ENCODE measurements at places on chromosomes 3 and 15.

DNA sequence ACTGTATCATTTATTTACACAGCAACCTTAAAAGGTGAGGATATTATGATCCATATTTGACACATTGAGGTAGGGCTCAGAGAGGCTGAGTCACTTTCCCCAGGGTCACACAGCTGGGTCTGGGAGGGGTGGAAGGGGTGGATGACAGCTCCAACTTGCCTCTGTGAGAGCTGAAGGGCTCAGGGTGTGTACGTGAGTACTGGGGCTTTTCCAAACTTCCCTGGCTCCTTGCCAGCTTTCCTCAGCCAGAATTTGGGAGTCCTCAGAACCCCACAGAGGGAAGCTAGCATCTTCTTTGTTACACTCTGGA lies 58.3 kb upstream of the SLC6A11 start:
- DNase-seq: no peak

GRCh38 chr3:95002438-95003046 lies 939.7 kb downstream of the NSUN3 start:
- no peak for DNase-seq

GRCh38 chr3:49638445-49638844 lies 35.7 kb upstream of the APEH start:
- no peak for DNase-seq

- no peak for DNase-seq
Measured at GRCh38 chr15:99098991-99099390, 5.9 kb upstream of the SYNM start.

DNA sequence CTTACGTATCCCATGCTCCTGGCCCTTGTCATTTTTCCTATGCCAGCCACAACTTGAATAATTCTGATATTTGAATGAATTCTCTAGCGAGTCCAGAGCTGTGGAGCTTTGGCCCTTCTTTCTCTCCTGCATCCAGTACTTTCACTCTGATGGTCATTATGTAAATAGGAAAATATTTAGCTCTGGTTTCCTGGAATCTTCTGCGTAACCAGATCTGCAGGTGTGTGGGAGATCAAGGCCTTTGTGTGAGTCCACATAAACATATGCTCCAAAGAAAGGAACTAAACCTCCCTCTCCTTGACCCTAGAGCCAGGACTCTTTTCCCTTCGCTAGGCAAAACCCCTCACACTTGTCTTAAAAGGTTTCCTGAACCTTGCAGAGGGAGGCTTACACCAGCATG lies 132.5 kb upstream of the THBS1 start:
- DNase-seq: no peak

- DNase-seq: no peak
Measured at GRCh38 chr3:123907720-123908119, 23.6 kb upstream of the MYLK start.

GRCh38 chr3:186883686-186884058 lies 41.2 kb downstream of the ADIPOQ start:
- no peak for DNase-seq

GRCh38 chr3:58013973-58014649 lies 5.9 kb downstream of the FLNB start:
- peak; percentile 53 for DNase-seq

DNA sequence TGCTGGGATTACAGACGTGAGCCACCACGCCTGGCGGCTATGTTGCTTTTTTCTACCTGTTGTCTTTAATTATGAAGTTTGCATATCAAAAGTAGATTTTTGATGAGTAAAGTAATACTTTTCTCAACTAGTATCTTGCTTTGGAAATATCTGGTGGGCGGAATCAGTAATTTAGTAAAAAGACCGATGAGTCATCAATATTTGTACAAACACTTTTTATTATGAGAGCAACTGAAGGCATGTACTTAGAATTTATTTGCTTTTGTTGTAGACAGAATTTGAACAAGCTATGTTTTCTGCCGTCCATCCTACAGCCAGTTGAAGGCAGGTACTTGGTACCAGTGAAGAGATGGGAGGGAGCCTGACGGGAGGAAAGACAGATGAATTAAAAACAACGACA lies 164.7 kb downstream of the ADAMTSL3 start:
- DNase-seq: no peak

DNA sequence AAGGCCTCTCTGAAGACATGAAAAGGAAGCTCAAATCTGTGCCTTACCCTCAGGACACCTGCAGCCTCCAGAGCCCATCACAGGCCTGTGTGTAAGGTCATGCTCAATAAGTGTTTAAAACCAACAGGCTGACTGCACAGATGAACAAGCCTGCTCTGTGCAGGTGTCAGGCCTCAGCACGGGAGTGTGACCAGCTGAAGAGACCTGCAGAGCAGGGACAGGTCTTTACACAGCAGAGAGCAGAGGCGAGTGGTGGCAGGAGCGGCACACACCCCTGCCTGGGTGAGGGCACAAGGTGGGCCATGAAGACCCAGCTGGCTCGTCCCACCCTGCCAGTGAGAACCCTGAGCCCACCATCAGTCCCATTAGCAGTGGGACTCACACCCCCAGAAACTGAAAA lies 56.9 kb downstream of the ROPN1B start:
- no peak for DNase-seq

GRCh38 chr3:117114517-117115265 lies 405.1 kb downstream of the TUSC7 start:
- no peak for DNase-seq

- DNase-seq: no peak
Measured at GRCh38 chr3:81816473-81817250, 55.2 kb upstream of the GBE1 start.

DNA sequence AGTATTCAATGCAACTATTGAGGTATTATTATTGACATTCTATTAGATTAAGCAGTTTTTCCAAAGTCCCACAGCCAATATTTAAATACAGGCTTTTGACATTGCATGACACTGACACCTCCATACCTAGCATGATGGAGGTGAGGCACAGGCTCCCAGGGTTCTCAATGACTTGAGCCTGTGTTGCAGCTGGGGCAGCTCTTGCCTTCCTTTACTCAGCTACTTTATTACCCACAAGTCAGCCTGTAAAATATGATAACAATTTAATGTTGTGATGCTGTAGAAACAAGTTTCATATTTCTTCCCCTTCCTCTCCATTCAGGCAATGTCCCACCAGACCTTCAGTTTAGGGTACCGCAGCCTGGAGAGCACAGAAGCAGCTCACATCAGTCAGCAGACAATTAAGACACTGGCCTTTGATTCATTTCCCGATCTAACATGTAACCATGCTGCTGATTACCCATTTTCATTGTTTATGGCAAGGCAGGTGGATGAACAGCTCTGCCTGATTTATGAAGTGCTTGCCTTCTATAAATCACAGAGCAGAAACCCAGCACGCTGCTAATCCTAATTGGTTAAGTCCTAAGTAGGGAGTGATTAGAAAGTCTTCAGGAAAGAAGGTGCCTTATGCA lies 826.1 kb downstream of the AGBL1 start:
- DNase-seq: no peak

DNA sequence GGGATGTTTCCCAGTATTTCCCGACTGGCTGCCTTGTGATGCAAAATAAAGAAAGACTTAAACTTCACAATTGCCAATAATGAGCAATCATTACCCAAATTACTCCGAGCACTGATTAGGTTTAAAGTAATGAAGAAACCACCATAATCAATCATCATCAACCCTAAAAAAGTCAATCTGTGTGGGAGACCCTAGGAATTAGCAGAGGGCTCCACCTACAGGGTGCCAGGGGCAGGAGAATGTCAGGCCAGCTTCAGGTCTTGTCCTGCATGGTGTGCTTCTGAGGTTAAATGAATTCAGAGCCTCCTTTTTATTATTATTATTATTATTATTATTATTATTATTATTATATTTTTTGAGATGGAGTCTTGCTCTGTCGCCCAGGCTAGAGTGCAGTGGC lies 478.0 kb upstream of the ARRDC4 start:
- DNase-seq: peak; percentile 36

GRCh38 chr15:48149858-48150257 lies 28.2 kb downstream of the MYEF2 start:
- DNase-seq: no peak

GRCh38 chr3:185070491-185071286 lies 82.2 kb downstream of the C3orf70 start:
- DNase-seq: peak; percentile 48

DNA sequence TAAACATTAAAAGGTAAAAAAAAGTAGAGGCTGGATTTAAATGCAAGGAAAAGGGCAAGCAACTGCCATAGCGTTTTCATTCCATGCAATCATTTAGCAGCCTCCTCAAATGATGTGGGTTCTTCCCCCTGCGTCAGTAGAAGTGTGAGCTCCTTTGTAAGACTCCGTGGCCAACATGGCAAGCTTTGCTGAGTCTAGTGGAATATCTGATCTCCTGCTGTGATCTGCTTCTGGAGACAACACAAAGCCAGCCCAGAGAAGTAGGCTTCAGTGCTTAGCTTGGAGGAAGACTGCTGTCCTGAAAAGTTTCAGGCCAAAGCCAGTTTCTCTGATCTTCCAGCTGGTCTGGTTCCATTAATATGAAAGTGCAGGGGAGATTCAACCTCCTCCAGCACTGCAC lies 70.4 kb downstream of the ARPP21 start:
- no peak for DNase-seq

DNA sequence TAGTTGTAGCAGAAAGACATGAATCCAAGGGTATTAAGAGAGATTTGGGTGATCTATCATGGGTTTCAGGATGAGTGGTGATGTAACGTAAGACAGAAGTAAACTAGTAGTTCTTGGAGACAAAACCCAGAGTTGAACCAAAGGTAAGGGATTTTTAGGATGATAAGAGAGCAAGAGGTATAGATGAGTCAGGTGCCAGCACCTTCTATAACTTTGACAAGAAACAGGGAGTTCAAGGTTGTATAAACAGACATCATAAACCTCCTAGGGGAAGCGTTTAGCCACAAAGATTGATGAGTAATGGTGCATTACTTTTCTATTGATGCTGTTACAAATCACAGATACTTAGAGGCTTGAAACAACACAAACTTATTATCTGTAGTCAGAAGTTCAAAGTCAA lies 447.3 kb upstream of the ARHGEF26 start:
- no peak for DNase-seq

DNA sequence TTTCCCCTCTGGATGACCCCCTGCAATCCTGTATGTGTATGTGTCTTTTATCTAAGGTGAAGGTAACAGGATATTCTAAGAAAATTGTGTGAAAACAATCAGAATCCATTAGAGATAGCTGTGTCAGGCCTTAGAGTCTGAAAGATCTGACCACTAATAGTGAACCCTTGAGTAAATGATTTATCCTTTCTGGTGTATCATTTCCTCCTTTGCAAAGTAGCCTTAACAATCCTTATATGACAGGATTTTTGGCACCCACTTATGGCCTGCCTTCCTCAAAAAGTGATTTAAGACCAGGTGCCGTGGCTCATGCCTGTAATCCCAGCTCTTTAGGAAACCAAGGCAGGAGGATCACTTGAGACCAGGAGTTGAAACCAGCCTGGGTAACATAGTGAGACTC lies 110.2 kb downstream of the RBPMS2 start:
- no peak for DNase-seq

GRCh38 chr3:188187053-188187452 lies 33.1 kb downstream of the LPP start:
- peak; percentile 16 for DNase-seq

DNA sequence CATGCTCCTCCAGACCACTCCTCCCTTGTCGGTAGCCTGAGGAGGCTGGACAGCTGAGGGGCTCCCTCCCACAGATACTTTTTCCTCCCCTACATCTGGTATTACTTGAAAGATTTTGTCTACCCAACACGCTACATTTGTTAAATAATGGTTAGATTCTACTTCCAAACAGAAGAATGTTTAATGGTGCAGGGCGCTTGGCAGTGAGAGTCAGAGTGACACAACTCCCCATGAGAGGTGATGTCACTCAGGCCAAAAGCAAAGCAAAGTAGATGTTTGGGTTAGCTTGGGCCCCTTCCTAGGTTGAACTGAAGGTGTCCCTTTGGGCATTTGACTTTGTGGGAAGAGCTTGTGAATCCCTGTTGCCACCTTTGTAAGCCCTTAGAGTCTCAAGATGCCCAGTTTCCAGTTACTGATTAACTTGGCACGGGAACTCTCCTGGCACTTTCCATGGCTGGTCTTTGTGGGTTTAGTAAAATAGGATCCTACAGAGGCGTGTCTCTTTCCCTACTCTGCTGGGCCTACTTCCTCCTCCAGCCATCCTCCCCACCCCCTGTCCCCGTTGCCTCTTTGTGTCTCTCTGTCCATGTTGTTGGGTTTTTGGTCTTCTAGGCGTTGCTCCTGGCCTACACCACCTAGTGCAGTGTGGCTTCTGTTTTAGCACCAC lies 5.6 kb downstream of the LIMD1 start:
- DNase-seq: peak; percentile 70

- peak; percentile 95 for DNase-seq
Measured at GRCh38 chr15:64247906-64248541, 85.2 kb upstream of the PPIB start.

DNA sequence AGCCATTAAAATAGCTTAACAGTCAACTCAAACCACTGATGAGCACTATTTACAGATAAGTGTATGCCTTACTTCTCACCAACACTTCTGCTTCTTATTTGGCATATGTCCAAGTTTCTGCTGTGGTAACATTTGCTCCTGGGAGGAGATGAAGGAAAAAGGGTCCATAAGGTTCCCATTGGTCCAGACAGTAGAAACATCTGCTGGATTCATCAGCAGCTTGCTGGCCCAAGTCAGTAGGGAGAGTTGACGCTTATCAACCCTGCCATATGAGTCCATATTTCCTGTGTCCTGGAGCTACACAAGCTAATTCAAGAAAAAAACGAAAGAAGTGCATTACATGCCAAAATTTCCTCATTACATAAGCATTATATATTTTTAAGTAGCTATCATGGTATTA lies 824.5 kb downstream of the CADM2 start:
- no peak for DNase-seq

DNA sequence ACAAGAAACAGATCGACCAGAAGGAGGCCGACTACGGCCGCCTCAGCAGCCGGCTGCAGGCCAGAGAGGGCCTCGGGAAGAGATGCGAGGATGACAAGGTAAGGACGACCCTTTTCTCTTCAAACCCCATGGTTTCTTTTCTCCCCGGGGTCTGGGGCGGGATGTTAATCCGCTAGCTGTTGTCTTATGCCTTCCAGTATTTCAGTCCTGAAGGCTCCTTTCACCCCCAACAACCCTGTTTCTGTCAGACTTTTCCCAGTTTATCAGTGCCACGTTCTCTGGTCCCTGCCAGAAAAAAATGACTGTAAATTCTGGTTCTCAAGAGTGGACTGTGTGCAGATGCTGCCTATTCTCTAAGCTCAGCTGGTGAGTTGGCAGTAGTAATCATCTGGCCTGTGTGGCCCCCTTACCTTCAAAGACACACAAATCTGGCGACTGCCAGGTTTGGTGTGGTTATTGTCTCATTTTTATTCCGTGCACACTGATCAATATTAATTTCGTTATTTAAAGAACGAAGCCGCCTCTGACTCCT lies 806 bp downstream of the GOLM2 start:
- DNase-seq: no peak

- no peak for DNase-seq
Measured at GRCh38 chr3:120218981-120219380, 66.0 kb downstream of the GPR156 start.

DNA sequence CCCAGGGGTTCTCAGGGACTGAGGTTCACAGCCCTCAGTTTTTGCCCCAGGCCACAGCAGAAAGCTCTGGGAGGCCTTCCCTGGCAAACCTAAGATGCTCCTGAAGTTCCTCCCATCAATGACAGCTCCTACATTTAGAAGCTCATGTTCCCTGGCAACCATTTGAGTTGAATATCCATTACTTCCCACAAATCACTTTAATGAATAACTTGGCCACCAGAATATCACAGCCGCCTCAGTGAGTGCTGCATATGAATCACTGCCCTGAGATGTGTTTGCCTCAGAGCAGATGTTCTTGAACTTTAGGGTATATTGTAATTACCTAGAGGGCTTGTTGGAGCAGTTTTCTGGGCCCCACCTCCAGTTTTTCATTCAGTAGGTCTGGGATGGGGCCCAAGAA lies 27.4 kb downstream of the SLCO2A1 start:
- DNase-seq: no peak

Data from HT-29 (cell line).